ENCODE measurements at places on chromosomes 2 and 18.

DNA sequence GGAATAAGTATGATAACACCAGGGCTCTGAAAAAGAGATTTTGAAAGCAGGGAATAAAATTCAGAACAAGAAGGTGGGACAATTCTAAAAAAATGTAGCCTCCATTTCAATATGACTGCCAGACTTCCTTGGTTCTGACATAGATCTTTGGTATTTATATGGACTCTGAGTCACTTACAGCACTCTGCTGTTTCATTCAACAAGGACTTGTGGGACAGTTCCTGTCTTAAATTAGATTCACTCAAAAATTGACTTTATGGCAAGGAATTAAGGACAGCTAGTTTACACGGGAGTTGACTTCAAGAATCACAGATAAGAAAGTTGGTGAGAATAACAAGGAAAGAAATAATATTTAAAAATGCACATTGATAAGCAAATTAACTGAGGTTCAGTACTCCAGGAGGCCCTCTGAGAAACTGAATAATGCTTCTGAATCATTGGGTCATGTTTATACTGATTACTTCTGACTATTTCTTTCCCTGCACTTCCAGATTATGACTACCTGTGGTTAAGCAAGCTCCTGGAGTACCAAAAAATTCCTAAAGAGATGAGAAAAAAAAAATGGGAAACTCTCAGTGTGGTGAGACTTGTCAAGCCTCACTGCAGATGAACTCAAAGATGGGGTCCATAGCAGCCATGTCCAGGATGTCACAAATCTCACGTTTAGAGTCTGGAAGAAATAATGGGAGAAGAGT lies 828.3 kb upstream of the PIK3C3 start:
- DNase-seq: no peak

- DNase-seq: no peak
These were observed 20.3 kb downstream of the SEC11C start for GRCh38 chr18:59159986-59160385.

DNA sequence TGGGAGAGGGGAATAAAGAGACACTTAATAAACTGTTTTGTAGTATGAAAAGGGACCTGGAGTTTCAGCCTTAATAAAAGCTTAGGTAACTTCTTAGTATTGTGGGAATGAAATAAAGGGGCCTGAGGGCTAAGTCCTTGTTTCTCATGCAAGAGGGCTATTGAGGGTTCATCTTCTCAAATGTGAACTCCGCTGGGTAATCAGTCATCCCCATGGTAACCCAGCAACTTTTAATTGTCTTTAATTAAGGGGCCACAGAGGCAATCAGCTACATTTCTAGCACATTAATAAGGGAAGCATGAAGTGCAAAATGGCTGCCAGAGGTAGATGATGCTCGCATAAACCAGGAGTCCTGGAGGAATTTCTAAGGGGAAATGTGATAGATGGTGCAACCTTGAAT lies 1784.2 kb upstream of the CELF4 start:
- no peak for DNase-seq

- no peak for DNase-seq
These were observed 1.3 kb upstream of the PAX3 start for GRCh38 chr2:222299906-222300725.

DNA sequence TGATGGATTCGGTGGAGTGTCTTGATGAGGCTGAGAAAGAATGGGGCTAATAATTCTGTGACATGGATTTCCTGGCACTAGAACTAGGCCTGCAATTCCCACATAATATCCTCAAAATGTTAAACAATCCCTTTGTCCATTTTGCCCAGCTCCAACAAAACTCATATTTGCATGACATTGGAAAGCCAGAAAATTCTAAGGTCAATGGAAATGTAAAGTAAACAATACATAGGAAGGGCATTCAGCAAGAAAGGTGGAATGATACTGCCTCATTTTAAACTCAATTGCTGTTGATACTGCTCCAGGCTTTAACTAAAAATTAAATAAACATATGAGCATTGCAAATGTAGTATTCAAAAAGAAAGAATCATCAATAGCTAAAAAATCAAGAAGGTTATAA lies 434.8 kb upstream of the SLC8A1 start:
- DNase-seq: no peak

DNA sequence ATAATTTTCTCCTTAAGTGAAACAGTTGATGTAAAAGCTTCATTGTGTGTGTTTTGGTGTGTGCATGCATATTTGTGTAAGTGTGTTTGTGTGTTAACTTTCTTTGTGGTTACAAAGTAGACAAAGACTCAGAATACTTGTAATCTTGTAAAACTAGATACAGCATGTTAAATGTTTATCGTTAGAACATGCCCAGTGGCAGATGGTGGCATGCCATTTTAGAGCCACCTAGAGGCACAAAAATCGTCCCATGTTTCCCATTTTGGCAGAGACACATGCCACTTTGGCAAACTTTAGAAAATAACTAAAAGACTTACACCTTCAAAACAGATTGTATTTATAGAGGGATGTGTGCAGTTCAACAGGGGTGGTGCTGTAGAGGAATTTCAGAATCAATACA lies 224.1 kb downstream of the LRP1B start:
- no peak for DNase-seq

DNA sequence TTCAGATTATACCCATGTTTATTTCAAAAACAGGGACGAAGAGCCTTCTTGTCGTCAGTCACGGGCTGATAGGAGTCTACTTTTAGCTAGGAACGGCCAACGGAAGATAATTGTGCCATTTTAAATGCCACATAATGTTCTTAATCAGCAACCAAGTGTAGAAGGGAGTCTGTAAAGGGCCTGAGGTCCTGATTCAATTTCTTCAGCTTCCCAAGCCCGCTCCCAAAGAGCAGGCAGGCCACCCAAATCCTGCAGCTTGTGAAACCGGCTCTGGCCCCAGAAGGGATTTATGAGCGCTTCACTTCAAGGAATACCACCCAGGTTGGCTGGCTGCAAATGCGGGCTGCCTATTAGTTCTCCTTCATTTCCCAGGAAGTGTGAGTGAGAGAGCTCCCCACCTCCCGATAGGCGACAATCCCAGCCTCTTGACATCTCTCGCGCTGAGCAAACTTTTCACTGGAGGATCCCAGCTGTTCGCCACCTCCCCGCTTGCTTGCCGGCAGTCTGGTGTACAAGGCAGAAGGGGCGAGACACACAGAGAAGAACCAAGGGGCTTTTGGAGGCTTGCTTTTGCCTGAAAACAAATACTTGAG lies 272.9 kb downstream of the CDH20 start:
- DNase-seq: no peak

GRCh38 chr2:174600349-174600748 lies 2.7 kb upstream of the WIPF1 start:
- DNase-seq: no peak

- no peak for DNase-seq
These were observed 63.3 kb upstream of the STK17B start for GRCh38 chr2:196234672-196235071.
